Stimulated activated effector memory CD8-positive, alpha-beta T cell treated with anti-CD3 and anti-CD28 coated beads, Interleukin-12 subunit alpha, Interleukin-12 subunit beta, amount 100 ng/mL, for 72 hours (primary cell): ENCODE measurements at places on chromosomes 2 and 18.
A peak's percentile ranks its signal among the peaks of the same experiment; 100 is the strongest.

- DNase-seq: no peak
Measured at GRCh38 chr2:237547841-237548416, 18.4 kb upstream of the PRLH start.

DNA sequence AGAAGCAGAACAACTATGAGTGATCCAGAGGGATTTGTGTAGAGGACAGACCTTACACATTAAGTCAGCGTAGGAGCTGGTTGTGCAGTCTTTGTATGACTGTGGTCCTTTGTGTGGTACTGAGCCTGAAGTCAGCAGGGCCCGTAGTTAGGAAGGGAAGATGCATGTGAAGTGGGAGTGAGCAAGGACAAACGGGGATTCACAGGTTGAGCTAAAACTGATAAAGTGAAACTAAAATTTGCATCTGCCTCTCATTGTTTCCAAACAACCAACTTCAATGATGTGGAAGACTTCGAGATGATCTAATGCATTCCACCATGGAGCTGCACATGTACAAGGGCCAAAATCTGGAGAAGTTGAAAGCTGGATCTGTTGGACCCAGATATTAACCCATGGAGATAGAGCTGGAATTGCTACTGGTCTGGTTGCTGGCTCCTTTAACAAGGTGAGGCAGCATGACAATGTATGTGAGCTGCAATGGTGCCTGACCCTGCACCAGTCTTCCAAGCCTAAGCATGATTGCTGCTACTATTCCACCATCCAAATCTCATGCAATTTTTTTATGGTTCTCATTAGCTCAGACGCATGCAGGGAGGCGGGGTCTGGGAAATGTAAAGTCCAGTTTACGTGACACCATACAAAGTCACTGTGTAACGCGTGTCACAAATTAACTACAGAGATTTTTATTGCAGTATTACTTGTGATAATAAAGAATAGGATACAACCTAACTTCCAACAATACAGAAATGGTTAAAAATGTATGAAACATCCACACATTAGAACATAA, 12.1 kb upstream of the CYBRD1 start:
- DNase-seq: no peak

DNA sequence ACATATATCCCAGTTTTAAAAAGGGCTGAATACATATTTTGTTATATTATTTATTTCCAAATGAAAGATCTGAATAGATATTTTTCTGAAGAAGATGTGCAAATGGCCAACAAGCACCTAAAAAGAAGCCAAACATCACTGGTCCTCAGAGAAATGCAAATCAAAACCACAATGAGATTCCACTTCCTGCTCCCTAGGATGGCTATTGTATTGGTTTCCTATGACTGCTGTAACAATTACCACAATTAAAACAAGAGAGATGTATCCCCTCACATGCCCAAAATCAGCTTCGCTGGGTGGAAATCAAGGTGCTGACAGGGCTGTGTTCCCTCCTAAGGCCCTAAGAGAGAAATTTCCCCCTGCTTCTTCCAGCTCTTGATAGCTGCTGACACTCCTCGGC, 23.2 kb downstream of the ABCB11 start:
- no peak for DNase-seq

- no peak for DNase-seq
Measured at GRCh38 chr2:85748985-85749875, 4.6 kb upstream of the ATOH8 start.

- no peak for DNase-seq
Measured at GRCh38 chr2:43759195-43759594, 14.6 kb upstream of the DYNC2LI1 start.

DNA sequence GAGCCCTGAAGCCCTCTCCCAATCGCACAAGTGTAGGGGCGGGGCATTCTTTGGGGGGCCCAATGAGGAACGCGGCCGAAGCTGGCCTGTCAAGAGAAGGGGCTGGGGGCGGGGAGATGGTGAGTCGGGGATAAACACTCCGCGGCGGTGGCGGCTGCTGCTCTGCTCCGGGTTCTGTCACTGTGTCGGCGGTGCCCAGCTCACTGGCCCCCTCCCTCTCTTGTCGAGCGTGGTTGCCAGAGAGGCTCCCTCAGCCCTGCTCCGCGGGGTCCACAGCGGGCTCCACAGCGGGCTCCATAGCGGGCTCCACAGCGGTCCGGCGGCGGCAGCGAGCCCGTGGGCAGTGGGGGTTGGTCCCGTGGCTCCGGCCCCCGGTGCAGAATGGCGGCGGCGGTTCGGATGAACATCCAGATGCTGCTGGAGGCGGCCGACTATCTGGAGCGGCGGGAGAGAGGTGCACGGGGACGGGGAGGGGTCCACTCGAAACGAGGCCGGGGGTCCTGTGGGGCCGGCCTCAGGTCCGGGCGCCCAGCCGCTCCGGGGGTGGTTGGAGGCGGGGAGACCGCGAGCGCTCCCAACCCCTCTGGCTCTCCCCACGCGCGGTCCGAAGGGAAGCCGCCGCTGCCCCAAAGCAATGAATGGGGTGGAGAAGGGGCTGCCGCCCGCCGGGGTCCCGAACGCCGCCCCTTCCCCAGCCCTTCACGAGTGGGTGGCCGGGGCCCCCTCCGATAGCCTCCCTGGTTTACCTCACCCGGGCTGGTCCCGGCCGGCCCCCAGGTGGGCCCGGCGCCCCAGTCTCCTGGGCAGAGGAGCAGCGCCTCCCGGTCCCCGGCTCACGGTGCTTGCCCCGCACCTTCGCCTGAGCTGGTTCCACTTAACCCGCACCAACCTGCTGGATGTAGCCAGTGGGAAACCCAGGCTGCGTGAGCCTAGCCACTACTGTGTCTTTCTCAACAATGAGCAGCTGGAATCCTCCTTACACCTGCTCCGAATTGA, at the start of gene MXD1:
MXD1 (plus strand) TSS at position 160 of the 996 bp plus-strand sequence; CDS start at position 382, 222 bp downstream.
- DNase-seq: peak; percentile 25

DNA sequence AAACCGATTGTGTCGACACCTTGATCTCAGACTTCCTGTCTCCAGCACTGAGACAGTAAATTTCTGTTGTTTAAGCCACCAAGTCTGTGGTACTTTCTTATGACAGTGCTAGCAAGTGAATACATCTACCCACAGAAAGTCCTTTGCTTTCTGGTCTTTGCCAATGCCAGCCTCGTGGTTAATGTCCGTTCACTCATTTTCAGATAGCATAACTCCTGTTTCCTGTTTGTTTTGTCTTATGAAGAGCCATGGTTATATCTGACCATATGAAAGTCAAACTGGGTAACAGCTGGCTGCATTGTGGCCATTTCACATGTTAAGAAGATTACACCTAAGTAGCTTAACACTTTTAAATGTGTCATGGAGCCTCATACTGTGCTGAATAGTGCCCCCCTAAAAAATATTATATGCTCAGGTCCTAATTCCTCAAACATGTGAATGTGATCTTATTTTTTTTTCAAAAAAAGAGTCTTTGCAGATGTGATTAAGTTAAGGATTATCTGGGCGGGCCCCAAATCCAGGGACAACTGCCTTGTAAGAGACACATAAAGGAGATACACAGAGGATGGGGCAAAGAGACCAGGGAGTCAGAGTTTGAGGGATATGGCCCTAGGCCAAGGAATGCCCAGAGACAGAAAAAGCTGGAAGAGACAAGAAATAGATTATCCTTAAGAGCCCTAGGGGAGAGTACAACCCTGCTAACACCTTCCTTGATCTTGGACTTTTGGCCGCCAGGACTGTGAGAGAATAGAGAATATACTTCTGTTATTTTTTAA, 118.0 kb downstream of the KCNE4 start:
- no peak for DNase-seq

- no peak for DNase-seq
Measured at GRCh38 chr2:74566754-74567085, 12.2 kb downstream of the DOK1 start.
